ENCODE measurements at places on chromosomes 2 and 18.

DNA sequence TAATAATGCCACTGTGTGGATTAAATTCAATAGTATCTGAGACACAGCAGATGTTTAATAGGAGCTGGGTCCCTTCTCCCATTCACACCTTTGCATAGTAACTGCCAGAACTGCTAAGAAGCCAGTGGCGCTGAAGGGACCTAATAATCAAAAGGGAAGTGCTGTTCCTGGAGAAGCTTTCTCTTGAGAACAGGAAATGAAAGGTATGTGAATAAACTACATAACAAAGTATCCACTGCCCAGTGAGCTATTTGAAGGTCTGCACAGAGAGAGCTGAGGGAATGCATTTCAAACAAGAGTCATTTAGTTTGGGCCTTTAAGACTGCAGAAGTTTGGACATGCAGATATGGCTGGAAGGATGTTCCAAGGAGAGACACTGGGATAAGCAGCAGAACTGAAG lies 56.1 kb upstream of the KIDINS220 start:
- no peak for DNase-seq

- DNase-seq, result no peak
Observed at GRCh38 chr2:217033186-217033585, 173.3 kb upstream of the TNP1 start.

- no peak for DNase-seq
Observed at GRCh38 chr18:10201659-10202058, 252.8 kb upstream of the APCDD1 start.

DNA sequence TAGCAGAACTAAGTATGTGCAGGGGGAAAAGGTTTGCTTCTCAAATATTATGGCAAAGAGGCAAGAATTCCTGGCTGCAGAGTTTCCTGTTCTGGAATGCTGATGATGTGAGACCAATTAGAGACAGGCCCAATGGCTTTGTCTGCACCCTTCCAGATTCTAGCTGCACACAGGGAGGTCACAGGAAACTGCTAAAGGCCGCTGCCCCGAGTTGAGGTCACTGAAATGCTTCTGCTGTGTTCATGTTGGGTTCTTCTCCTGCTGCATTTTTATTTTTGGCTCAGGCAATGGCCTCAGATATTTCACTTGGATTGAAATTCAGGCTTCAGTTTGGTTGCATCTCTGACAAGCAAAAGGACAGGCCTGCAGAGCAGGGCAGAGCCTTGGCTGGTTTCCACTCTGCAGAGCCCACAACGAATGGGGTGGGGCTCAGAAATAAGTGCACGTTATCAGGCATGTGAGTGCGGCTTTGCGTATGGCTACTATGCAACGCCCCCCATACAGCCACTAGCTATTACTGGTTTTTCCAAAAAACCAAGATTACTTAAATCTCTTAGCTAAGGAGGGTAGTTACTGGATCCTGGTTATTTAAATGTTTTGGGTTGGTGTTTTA lies 66.9 kb upstream of the FZD5 start:
- no peak for DNase-seq

GRCh38 chr18:22550366-22550765 lies 132.7 kb upstream of the CTAGE1 start:
- no peak for DNase-seq

GRCh38 chr2:63051042-63051794 lies 588 bp downstream of the OTX1 start:
- no peak for DNase-seq
